Effector CD4-positive, alpha-beta T cell (primary cell): ENCODE measurements at places on chromosomes 5 and 9.

- DNase-seq = no peak
Measured at GRCh38 chr9:132690696-132691095, 20.4 kb downstream of the GTF3C4 start.

GRCh38 chr5:8686707-8687106 is 817.8 kb downstream of the MTRR start:
- no peak for DNase-seq

DNA sequence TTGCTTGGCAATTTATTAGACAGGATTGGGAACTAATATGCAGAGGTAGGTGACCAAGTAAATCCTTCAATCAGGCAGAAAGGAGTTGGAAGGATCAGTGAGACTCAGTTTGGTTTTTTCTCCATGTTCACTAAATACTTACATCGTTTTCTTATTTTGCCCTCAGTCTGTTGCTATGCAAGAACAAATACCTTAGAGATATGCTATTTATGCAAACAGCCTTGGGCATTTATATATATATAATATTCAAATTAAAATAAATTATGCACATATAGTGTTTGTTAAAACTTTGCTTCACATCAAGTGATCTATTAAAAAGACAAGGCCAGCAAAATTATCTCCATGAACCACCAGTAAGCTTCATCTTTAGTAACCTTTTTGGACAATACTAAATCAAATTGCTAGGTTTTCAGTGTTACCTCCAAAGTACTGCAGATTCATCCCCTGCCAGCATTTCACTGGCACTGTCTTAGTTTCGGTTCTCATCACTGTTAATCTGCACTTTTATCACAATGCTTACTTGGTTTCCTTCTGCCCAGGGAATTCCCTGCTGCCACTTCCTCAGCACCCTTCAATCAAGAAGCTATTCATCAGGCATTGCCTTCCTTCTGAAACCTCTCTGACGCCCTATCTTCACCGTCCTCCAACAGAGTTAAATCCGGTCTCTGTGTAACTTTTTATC is 26.0 kb upstream of the LIFR start:
- no peak for DNase-seq

- no peak for DNase-seq
Measured at GRCh38 chr5:78162253-78162862, 132.1 kb downstream of the AP3B1 start.

DNA sequence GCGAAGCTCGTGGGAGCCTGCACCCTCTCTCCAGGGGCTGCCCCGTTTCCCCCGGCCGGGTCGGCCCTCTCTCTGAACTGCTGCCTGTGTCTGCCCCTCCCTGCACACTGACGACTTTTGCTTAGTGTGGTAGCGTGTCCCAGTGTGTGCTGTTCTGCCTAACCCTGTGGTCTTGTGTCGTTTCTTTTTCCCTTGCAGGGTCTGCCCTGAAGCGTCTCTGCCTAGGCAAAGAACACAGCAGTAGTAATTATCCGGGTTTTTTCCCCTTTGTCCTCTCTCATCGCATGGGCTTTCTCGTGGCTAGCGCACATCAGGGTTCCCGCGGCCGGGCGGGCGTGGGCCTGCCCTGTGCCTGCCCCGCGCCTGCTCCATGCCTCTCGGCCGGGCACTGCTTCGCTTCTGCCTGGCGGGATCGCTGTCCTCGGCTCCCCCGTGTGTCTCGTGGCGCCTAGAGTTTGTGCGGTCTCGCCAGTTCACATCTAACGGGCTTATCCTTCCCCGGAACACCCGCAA is 122.7 kb downstream of the WNK2 start:
- DNase-seq = no peak

DNA sequence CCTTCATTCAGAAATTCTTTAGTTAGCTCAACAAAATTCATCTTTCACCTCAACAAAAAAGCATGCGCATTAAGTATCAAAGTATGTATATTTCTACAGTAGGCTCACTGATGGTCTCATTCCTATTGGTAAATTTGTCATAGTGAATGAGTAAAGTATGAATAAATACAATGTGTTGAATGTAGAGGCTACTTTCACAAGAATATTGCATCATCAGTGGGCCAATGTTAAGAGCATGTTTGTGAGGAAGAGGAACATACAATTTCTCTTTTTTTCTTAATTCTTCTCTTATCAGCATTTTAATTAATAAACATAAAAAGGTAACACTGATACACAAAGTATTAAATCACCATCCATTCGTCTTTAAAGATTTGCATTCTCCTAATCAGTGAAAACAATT is 505.1 kb downstream of the CETN3 start:
- DNase-seq = no peak

GRCh38 chr5:163731256-163731655 is 225.8 kb downstream of the MAT2B start:
- no peak for DNase-seq

- peak; percentile 64 for DNase-seq
Measured at GRCh38 chr9:85741095-85741874, 469 bp downstream of the AGTPBP1 start.
